ENCODE measurements at places on chromosomes 3 and 15.

- DNase-seq = no peak
Measured at GRCh38 chr15:61841466-61841865, 218.8 kb downstream of the VPS13C start.

GRCh38 chr3:122003606-122004005 lies 18.4 kb downstream of the ILDR1 start:
- no peak for DNase-seq

- no peak for DNase-seq
Measured at GRCh38 chr15:55992769-55993110, 672 bp downstream of the NEDD4 start.

- DNase-seq = no peak
Measured at GRCh38 chr15:31525988-31526665, 199.5 kb downstream of the KLF13 start.

- DNase-seq = no peak
Measured at GRCh38 chr15:51629612-51630011, 7.0 kb upstream of the DMXL2 start.

- no peak for DNase-seq
Measured at GRCh38 chr3:9119331-9119730, 130.1 kb downstream of the SRGAP3 start.
